ENCODE measurements at places on chromosomes 6 and 20.
A peak's percentile ranks its signal among the peaks of the same experiment; 100 is the strongest.

- peak; percentile 68 for DNase-seq
These were observed 1.8 kb downstream of the CTSA start for GRCh38 chr20:45892828-45893500.

- DNase-seq, result no peak
These were observed 8.5 kb upstream of the SRC start for GRCh38 chr20:37337208-37337991.

- no peak for DNase-seq
These were observed 45.5 kb upstream of the KIF25 start for GRCh38 chr6:167951781-167952511.

GRCh38 chr20:47013606-47014005 lies 119.0 kb downstream of the EYA2 start:
- DNase-seq, result no peak

DNA sequence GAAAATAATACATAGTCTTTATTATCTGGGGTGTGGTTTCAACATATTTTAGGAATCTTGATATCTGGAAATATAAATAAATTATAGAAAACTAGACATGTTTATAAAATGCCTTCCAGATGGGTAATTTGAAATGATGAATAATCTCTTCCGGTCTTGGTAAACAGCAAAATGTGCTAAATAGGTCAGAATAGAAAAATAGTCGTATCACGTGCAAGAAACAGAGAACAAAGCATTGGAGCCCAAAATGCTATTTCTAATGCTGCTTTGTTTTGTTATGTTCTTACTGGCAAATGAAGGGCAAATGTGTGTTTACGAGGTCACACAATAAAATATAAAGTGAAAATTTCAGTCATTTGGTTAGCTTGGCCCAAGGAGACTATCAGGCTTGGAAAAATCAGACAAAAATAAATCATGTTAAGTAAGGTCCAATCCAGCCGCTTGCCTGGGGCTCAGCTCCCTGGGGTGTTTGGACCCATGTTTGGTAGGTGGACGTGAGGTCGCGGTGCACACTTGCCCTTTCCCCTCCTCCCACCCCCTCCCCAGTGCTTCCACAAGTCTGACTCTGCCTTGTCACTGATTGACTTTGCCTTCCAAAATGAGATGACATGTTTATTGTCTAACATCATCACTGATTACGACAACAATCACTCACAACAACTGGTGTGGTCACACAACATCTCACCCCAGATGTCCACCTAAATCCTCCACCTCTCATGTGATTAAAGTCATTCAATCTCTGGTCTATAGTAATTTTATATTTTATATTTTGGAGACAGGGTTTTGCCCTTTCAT lies 56.0 kb downstream of the RIN2 start:
- DNase-seq, result no peak

DNA sequence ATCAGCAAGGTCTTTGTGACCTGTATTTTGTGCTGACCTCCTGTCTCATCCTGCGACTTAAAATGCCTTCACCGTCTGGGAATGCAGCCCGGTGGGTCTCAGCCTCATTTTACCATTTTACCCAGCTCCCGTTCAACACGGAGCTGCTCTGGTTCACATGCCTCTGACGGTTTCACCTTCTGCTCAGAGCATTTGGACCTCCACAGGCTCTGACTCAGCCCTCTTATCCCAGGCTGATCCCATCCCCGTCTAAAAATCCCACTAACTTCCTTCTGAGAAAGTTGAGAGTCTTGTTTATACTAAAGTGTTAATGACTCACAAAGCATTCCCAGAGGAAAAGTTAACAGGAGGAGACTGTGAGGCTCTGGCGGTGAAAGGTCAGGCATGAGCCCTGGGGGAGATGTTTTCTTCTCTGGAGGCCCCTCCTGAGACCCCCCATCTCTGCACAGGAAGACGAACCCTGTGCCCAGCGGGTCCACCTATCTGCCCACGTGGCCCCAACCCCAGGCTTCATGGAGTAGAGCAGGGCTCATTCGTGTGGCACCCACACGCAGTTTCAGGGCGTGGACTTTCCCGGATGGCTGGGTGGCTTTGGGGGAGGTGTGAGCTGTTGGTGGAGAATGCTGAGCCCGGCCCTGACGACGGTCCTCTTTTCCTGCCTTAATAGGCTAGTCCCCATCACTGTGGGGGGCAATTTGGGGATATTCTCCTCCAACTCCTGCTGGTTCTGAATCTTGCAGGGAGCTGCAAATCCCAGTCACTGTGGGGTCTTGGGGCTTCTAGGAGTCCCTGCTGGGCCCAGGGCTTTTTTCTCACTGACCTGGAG lies 3.3 kb upstream of the BIRC7 start:
- no peak for DNase-seq

DNA sequence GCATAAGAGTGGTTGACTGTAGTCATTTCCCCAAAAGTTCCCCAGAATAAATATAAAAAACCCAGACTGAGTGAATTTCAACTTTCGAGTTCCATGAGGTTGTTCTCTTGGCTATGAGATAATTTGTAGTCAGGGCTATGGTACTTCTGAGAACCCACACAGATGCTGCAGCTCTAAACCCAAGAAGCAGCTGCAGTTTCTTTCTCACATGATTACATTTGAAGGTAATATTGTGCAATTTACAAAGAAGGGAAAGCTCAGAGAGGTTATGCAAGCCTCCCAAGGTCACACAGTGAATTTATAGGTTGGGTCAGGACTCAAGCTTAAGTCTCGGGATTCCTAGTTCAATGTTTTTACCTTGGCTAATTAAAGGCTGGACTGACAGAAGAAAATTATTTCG lies 29.7 kb upstream of the CD93 start:
- DNase-seq, result no peak

DNA sequence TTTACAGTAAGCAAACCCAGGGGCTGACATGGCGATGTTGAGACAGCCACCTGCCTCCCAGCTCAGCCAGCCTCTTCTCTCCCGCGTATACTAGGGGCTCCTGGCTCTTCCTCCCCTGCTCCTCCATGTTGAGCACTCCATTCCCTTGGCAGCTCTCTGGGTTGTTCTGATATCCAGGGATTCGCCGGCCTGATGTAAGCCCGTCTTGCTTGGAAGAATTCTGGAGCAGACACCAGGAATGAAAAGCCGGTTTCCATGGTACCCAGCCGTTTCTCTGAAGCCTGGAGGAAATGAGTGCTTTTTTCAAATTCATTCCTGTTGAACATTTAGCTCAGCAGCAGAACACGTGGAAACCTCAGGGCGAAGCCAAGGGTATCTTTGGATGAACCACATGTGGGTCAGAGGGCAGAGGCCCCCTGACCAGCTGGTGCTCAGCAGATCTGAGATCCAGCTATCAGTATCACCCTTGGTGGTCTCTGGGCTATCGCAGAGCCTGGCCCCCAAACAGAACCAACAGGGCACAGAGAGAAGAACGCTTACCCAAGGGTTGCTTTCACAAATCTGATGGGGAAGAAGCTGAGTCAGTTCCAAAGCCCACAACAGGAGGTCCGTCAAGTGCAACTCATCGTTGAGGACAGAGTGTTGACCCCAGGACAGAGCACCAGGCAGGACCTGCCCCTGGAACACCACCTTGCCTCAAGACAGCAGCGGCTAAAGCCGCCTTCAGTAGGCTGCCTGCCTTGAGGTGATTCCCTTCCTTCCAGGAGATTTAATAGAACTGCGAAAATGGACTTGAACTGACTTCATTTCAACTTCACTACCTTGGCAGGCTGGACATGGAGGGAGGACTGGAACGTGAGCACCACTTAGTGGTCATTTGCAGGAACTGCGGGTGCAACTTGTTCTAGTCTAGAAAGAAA lies 96.1 kb upstream of the RIN2 start:
- peak; percentile 47 for DNase-seq

DNA sequence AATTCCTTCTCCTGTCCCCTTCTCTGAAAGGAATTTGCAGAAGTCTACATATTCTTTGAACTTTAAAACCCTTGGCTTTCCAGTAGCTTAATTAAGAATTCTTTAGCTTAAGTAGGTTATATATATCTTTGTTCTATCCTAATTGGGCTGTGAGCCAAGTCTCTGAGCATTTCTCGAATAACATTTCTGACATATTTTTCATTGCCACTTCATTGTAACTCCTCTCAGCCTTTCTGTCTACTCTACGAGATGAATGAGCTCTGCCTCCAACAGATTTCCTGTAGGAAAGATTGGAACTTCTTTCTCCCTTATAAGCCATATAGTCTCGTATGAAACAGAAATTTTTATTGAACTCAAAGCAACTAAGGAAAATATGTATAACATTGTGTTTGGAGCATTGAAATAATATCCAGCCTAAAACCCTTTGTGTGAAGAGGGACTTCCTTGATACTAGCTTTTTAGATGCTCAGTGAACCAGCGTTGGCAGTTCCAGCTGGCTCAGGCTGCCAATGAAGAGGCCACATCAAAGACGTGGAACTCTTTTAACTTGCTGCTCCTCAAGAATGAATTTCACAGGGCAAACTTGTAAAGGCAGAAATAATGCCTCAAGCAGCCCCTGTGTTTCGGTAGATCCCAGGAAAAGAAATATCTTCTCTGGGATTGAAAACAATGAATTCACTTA lies 87.7 kb upstream of the NOX3 start:
- no peak for DNase-seq

DNA sequence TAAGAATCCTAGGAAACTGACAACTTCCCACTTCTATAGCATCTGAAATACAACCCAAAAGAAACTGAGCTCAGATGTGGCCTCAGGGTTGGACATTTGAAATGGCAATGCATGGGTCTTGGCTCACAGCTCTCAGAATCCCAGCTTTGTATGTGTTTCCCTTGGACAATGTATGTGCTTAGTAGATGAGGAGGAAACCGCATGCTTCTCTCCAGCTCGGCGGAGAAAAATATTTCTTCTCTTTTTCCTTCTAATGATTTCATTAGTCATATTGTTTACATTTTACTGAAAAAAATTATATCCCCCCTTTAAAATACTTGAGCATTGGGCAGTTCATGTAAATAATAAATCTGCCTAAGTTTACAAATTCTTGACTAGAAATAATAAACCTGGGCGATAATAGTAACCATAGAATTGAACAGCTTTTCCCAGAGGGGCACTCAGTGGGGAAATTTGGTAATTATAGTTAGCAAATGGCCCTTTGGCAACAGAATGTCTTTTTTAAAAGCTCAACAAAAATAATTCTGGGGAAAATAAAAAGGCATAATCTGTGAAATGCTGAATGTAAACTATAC lies 55.3 kb downstream of the PFDN4 start:
- no peak for DNase-seq

- no peak for DNase-seq
These were observed 12.9 kb upstream of the NT5E start for GRCh38 chr6:85436939-85437495.

- no peak for DNase-seq
These were observed 23.2 kb downstream of the AFDN start for GRCh38 chr6:167849846-167850459.

- DNase-seq, result no peak
These were observed 37.0 kb downstream of the DLL1 start for GRCh38 chr6:170253910-170254269.

GRCh38 chr20:53981752-53982437 lies 88.5 kb downstream of the BCAS1 start:
- DNase-seq, result no peak

DNA sequence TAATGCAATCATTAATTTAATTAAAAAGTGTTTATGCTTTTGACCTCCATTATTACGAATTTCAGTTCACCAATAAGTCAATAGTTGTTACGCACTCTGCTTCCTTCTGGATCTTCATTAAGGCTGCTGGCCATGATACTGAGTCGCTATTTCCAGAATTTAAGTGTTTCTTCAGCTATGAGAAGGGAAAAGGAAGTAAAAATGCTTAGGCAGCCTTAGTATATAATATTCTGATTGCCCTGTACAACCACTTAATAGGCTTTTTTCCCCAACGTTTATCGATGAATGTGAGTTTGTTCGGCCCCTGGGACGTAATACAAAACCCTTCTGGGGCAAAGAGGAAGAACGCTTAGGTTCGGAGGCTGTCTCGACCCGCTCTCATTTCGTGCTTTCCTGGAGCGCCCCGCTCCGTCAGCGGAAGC lies 644 bp downstream of the OARD1 start:
- DNase-seq, result peak; percentile 92

GRCh38 chr20:48657426-48658197 lies 170.2 kb downstream of the PREX1 start:
- peak; percentile 70 for DNase-seq

Measured in Peyer's patch (tissue), 4 donors.